ENCODE measurements at places on chromosomes 6 and 20.
A peak's percentile ranks its signal among the peaks of the same experiment; 100 is the strongest.

- no peak for DNase-seq
These were observed 2.8 kb upstream of the OOEP start for GRCh38 chr6:73372516-73372915.

- DNase-seq, result no peak
These were observed 6.9 kb upstream of the SYNDIG1 start for GRCh38 chr20:24462460-24463010.

DNA sequence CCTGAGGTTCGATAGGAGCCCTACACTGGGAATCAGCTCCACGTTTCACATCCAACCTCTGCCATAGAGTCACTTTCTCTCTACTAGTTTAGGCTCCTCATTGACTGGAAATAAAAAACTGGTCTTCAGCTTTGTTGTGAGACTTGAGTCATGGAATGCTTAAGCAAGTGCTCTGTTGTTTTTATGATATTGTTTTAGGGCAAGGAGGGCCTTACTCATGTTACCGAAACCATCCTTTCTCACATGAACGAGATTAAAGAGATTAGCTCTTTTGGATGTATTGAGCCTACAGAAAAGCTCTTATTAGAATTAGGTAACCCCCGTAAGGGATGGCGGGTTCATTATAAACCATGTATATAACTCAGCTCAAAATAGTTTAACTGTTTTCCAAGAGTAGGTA, 6.9 kb upstream of the MOCS1 start:
- no peak for DNase-seq

DNA sequence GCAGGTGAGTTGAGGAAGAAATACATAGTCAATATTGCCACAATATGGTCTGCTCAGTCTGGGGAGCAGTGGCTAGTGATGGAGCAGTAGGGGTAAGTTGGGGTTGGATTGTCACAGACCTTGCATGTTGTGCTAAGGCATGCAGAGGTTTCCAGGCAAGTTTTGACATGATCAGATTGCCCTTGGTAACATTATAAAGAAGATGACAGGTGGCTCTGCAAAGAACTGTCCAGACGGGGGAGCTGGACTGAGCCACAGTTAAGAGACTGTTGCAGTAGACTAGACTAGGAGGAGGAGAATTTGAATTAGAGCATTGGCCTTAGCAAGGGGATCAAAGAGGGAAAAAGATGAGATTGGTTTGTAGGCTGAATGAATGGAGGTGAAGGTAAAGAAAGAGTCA, 23.4 kb downstream of the ATRN start:
- no peak for DNase-seq

- no peak for DNase-seq
These were observed 636 bp downstream of the RTF2 start for GRCh38 chr20:56469077-56469449.

GRCh38 chr6:154276810-154277628, 79.6 kb downstream of the IPCEF1 start:
- DNase-seq, result no peak

- DNase-seq, result no peak
These were observed 7.8 kb downstream of the OLIG3 start for GRCh38 chr6:137486416-137486815.

DNA sequence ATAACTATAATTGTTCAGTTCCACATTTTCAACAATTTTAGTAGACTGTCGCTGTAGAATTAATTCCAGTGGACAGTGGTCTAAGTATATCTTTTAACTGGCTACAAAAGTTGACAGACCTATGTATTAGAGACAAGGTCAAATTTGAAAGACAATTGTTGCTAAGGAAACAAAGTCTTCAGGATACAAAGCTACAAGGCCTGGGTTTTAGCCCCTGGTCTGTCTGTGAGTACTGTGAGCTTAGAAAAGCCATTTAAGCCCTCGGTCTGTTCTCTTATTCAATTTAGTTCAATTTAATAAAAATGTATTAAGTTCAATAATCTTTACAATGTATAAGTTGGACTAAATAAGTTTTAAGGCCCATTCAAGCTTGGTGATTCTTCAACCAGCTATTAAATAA, 352.5 kb downstream of the HDGFL1 start:
- DNase-seq, result no peak

DNA sequence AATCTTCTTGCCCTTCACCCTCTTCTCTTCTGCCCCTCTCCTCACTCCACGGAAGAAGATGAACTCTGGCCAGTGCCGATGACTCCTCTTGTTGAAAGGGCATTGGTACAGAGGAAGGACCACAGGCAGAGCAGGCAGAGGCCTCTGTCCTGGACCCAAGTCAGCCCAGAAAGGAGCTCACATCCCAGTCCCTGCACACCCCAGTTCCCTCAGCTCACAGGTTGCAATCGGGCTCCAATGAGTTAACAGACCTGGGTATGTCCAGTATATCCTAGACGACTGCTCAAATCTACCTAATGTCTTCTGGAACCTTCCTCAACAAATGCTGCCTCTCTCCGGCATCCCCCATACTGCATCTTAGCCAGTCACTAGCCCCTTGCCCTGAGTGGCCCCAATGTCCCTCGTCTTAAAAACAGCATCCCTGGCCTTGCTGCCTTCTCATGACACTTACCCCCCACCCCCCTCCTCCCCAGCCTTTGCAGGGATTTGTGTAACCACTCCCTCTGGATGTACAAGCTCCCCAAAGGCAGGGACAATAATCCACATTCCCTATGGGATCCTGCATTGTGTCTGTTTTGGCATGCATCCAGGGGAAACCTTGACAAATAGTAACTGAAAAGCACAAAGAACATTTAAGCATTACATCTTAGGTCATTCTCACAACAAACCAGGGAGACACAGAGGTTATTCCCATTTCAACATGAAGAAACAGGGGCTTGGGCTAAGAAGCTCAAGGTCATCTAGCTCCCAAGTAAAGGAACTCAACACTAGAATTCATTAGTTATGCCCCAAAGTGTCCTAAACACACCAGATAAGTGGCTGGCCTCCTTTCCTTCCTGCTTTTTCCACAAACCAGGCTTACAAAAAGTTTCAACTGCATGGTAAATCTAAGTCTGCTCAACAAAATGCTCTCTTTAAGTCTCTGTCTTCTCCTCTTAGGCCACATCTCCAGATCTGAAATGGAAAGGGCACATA, 45.1 kb downstream of the TRERF1 start:
- DNase-seq, result no peak

DNA sequence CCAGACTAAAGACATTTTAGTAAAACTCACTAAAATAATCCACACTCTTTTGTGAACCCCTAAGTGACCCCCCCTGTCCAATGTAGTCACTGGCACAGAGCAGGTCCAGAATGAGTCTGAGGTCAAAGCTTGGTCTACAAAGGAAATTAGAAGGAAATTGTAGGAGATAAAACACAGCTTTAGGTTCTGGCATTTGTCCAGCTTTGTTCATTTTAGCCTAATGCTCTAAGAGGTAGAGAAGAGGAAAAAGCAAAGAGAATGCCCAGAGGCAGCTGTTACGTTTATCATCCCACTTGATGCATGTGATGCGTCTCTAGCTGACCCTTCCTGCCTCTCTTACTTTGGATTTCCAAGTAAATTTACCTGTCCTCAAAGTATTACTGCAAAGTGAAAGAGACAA, 62.5 kb downstream of the CNKSR3 start:
- DNase-seq, result no peak

DNA sequence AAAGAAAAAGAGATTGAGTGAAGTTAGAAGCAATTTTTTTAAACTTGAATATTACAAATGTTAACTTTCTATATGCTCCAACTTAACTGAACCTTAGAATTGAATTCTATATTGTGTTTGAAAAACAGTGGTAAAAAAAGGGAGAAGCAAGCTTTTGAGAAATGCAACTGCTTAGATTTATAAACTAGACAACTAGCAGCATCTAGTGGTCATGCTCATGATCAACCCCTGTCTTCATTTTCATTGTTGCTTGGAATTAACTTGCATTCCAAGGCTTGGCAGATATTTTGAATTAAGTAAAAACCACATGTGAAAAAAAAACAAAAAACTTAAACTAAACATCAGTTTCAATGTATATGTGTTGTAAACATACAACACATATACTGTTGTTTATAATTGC, 113.1 kb downstream of the C6orf58 start:
- DNase-seq, result no peak

DNA sequence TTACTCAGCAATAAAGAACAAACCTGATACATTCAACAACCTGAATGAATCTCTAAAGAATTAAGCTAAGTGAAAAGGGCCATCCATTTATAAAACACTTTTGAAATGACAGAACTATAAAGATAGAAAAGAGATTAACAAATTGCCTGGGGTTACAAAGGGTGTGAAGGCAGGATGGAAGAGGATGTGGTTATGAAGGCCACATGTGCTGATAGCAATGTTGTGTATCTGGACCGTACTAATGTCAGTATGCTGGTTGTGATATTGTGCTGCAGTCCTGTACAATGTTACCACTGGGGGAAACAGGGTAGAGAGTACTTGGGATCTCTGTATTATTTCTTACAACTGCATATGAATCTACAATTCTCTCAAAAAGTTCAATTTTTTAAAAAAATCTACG, 36.4 kb downstream of the ELOVL5 start:
- no peak for DNase-seq

DNA sequence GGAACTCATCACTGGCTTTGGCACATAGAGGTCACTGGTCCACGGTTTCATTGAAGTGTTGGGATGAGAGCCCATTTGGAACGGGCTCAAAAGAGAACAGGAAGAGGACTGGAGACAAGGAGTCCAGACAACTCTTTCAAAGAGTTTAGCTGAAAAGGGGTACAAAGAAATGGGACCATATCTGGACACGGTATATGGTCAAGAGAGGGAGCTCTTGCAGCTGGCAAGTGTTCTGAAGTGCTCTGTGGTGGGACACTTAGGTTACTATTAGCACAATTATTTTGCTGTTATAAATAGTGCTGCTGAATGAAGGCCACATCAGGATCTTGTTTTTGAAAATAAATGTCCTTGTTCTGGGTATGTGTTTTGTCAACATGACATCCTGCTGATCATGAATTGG, 4.6 kb downstream of the SGK2 start:
- no peak for DNase-seq

DNA sequence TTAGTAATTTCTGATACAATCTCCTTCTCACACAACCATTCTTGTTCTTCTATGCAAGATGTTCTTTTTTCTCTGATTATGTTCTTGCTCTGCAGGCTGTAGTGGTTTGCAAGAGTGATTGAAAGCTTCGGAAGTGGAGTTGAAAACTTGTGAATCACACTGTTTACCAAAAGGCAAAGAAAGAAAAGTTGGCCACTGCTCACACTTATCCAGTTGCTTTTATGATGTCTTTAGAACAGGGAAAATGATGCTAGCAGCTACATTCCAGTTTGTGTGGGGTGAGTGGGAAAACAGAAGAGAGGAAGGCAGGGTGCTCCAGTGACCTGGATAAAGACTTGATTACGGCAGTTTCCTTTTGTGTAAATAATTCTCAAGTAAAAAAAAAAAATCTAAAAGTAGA, 583.3 kb downstream of the TENT5A start:
- no peak for DNase-seq

GRCh38 chr6:19752746-19753145, 84.4 kb upstream of the ID4 start:
- no peak for DNase-seq

DNA sequence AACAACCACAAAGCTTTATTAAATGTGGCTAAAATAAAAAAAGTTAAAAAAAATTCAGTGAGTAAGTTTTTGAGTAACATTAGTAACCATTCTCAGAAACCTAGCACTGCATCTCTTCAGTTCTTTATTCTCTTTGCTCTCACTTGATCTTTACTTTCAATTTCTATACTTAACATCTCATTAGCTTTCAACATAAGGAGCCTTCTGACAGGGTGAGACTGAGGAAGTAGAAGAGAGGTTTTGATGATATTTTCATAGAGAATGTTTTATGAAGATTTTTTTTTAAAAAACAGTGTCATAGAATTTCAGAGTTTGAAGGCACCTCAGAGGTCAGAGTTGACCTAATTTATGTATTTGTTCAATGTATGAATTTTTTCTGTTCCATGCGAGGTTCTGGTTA, 60.8 kb downstream of the FAM83B start:
- DNase-seq, result no peak

DNA sequence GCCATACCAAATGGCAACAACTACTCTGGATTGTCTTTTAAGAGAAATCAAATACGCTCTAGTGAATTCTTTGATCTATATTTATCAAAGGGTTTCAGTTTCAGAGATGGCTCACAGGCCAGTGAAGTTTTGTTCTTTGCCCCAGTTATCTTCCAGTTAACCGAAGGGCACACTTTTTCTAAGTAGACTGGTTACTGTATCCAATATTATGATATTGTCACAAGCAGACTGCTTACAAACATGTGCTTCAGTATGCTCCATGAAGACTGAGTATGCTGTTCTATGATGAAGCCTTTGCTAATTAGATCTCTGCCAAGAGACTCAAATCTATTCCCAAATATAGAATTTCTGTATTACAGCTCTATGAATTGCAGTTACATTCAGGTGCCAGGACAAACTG, 181.1 kb downstream of the REV3L start:
- no peak for DNase-seq

DNA sequence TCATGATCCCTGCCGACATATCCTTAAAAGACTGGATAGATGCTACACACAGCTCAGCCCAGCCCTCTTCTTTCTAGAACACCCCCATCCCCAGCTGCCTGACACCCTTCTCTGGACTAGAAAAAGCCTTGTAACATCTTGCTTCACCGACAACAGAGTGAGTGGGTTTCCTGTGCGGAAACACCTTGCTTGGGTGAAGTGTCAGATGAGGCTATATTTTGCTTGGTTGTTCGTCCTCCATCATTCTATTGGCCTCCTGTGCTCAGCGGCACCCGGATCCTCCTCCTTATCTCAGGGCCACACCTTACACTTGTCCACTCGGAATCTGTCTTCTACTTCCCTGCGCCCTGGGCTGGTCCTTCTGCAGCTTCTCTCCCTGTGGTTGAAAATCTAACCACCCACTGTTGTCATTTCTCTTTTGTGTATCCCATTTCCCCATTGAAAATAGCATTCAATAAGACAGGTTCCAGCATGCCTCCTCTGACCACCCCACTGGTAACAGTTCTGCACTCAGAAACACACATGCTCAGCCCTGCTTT, 101.3 kb upstream of the MLN start:
- DNase-seq, result peak; percentile 43

DNA sequence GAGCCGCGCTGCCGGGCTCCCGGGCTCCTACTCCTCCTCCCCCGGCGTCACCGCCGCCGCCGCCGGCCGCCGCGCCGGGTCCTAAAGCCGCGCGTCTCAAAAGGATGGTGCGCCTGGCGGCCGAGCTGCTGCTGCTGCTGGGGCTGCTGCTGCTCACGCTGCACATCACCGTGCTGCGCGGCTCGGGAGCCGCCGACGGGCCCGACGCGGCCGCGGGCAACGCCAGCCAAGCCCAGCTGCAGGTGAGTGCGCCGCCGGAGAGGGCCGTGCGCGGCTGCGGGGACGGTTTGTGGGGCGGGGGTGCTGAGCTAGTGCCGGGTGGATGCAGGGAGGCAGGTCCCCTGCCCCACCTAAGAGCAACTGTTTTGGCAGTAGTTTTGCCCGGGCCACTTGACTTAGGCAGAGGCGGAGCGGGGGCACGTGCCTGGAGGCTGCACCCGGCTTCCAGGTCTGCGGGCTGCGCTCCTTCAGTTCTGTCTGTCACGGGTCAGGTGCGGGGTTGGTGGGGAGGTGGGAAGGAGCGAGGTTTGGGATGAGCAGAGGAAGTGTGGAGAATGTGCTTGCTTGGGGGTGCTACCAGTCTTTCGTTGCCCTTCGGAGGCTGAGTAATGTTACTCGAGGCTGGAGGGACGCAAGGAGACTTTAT, 722 bp downstream of the ISM1 start:
- peak; percentile 82 for DNase-seq
